ENCODE measurements at places on chromosomes 6 and 20.

DNA sequence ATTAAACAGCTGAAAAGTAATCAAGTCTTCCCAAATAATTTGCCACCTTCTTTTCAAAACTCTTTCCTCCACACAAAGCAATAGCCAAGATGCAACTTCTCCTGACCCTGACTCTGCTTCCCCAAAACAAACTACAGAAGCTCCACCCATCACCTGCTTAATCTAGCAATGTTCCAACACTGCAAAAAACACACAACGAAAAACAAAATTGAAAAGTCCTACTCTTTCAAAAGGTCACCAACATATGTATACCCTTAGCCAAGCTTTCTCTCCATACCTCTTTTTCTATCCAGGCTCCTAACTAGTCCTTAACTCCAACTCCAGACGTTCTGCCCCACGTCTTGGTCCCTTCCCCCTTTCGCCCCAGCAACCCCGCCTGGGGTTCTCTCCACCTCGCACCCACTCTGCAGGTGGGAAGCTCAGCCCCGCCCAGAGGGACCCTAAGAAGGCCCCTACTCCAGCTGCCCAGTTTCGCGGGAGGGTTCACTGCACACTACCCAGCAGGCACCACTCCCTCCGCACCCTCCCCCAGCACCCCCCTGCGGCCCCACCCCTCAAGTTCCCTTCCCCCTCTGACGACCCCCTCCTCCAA lies 717 bp downstream of the CSNK2A1 start:
- DNase-seq = peak; percentile 18

DNA sequence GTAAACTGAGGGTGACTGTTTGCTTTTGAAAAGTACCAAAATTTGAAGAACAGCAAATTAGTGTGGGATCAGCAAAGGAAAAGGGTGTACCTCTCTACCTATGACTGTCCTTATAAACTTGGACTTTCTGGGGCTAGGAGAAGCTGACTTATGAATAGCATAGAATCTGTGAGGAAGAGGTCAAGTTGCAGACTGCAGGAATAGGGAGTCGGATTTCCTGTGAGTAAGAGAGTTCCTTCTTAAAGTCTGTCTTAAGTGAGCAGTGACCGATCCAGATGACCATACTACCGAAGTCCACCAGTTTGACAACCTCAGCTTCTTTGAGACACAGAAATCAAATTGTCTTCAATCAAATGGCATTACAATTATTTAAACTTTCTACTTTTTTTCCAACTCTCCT lies 708.7 kb downstream of the UTRN start:
- DNase-seq = no peak

DNA sequence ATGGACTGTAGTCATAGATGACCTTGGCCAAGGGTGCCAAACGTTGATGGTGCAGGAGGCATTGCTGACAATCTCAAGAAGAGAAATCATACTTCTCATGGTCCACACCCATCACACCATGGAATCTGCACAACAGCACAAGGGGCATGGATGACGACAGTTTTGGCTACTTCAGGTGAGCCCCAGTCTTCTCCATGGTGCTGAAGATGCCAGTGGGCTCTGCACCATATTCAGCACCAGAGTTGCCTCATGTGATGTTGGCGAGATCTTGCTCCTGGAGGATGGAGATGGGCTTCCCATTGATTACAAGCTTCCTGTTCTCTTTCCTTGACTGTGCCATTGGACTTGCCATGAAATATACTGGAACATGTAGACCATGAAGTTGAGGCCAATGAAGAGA lies 188.9 kb downstream of the NRN1 start:
- no peak for DNase-seq

DNA sequence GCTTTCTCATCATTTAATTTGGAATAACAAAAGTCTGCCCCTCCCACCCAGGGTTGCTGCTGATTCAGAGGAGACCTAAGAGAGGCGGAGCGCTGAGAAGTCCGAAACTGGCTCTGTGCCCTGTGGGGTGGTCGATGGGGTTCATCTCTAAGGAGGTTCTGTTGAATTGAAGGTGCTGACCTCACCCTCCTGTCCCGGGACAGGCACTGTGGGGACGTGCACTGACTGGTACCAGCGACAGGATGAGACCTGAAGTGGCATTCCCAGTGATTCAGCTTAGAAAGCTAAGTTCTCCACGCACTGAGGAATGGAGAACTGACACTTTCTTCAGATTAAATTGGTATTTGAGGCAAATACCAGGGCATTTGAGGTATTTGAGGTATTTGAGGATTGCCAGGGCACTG lies 1.3 kb downstream of the GUCA1B start:
- DNase-seq = no peak

- DNase-seq = no peak
These were observed 22.1 kb upstream of the TENT5A start for GRCh38 chr6:81774542-81774941.

DNA sequence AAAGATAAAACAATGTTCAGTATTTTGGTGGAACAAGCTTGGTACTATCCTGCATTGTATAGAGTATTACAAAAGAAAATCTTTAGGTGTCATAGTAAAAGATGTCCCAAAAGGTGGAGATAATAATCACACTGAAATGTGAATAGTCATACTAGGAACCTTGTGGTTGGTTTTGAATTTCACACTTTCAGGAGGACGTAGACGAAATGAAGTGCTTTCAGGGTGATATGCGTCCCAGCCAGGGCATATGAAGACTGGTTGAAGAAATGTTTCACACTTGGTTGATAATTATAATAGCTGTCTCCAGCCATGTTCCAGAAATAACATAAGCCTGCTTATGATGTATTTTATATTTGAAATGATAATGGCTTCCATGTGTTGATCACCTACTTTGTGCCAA lies 60.4 kb downstream of the SCAND1 start:
- no peak for DNase-seq

DNA sequence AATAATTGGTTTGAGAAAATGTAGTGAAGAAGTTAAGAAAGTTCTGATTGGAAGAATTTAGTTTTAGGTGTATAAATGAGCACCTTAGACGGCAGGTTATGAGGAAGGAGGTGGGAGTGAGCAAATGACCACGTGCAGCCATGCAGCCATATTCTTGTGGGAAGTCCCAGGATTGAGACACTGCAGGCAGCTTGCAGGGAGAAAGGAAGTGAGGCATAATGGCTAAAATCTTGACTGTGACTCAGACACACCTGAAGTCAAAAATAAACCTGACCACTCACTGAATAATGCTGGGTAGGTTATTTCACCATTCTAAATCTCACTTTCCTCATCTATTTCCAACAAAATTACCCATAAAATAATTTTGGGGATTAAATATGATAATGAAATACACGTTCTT lies 16.6 kb downstream of the DSE start:
- DNase-seq = no peak

GRCh38 chr20:10447028-10447427 lies 11.9 kb downstream of the SLX4IP start:
- peak; percentile 21 for DNase-seq

- DNase-seq = no peak
These were observed 232.5 kb downstream of the PKHD1 start for GRCh38 chr6:51854876-51855275.

DNA sequence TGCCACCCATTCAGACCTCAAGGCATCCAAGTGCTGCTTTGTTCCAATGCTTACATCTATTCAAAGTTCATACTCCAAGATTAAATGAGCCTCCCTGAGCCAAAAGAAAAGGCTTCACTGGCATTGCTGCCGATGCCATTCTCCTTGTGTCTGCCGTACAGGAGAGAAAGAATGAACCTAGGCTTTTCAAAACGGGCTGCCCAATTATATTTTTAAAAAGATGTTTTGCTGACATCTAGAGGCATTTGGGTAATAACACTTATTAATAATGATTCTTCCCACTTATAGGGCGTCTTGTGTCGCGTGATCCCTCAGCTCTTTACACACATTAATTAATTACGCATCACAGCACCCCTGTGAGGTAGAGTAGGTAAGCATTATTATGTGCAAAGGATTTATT lies 545.6 kb downstream of the PKHD1 start:
- no peak for DNase-seq

GRCh38 chr6:167588181-167588919 lies 238.4 kb upstream of the AFDN start:
- no peak for DNase-seq

- no peak for DNase-seq
These were observed 65.0 kb upstream of the TOX2 start for GRCh38 chr20:43849496-43850186.

- no peak for DNase-seq
These were observed 1.0 kb downstream of the HELZ2 start for GRCh38 chr20:63572788-63573646.

DNA sequence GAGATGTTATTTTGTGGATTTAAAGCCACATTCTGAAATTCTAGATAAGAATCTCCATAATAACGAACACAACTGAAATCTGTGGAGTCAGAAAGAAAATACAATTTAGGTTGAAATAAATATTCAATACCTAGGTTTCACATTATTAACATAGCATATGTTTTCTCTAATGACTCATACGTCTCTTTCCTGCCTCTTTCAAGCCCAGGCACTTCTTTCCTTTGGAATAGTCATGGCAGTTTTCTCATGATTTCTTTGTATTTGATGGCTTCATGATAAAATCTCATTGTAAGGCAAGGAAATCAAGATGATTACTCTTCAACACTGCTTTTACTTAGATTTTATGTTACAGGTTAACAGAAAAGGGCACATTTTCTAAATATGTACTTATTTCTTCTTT lies 803.7 kb downstream of the PHF3 start:
- DNase-seq = no peak

- no peak for DNase-seq
These were observed 23.6 kb downstream of the DTD1 start for GRCh38 chr20:18611492-18611891.

- DNase-seq = no peak
These were observed 1.9 kb downstream of the NFATC2 start for GRCh38 chr20:51540580-51540979.

DNA sequence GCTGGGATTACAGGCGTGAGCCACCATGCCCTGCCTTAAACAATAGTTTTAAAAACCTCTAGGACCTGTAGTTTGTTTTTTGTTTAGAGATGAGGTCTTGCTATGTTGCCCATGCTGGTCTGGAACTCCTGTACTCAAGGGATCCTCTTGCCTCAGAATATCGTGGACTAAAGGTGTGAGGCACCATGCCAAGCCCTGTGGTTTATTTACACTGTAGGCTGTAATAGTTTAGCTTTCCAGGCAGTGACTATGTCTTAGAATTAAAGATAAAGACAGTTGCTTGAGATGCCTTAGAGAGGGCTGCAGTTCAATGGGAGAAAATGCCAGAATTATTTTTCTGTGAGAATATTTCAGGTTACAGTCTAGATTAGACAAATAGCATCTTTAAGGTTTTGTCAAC lies 72.9 kb downstream of the SGK1 start:
- no peak for DNase-seq

GRCh38 chr20:37866051-37866450 lies 36.9 kb upstream of the VSTM2L start:
- no peak for DNase-seq

DNA sequence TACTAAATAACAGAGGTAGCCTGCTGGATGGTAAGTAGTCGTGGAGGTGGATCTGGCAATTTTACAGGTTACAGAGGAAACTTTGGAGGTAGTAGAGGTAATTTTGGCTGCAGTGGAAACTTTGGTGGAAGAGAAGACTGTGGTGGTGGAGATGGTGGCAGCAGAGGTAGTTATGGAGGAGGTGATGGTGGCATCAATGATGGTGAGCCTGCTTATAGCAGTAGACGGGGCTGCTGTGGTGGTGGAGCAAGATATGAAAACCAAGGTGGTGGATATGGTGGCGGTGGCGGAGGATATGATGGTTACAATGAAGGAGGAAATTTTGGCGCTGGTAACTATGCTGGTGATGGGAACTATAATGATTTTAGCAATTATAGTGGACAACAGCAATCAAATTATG lies 15.3 kb downstream of the RAB5IF start:
- DNase-seq = no peak

GRCh38 chr6:166936079-166936787 lies 20.1 kb downstream of the RNASET2 start:
- DNase-seq = no peak

- DNase-seq = no peak
These were observed 15.7 kb upstream of the PARD6B start for GRCh38 chr20:50715694-50716093.

GRCh38 chr6:166478782-166479592 lies 96.2 kb upstream of the MPC1 start:
- DNase-seq = no peak

GRCh38 chr6:167647306-167647705 lies 179.4 kb upstream of the AFDN start:
- DNase-seq = no peak

DNA sequence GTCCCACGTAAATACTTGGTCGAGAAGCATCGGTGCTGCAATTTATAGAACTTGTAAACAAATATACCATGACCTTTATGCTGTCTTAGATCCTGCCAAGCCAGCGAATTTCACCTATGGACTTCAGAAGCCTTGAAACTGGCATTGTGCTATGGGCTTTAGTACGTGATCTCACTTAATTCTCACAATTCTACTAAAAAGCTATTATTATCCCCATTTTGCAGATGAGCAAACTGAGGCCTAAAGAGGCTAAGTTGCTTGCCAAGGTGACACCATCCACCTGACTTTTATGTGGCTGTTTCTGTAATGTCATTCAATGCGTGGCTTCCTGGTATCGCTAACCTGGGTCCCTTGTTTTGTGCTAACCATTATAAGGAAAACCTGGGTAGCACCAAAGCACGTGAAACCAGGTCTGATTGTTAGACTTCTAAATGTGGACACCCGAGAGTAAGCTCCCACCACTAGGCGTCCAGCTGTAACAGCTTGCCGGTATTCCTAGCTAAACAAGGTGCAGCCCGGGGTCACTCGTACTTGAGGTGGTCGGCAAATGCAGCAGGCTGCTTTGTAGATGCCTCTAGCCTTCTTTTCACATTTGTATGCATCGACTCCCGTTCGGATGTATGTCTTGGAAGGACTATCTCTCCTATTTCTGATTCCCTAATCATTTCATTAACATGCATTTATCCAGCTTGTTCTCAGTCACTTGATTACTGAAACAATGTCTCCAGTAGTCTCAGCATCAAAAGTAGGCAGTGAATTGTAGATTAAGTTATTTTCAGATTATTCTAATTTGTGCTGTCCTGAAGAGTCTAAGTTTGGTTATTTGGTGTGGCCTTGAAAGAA lies 1.1 kb downstream of the SYNJ2 start:
- no peak for DNase-seq

Measured in stimulated activated CD8-positive, alpha-beta memory T cell treated with anti-CD3 and anti-CD28 coated beads, Interleukin-4, amount 100 ng/mL, for 24 hours (primary cell).